HTR-8/SVneo (cell line): ENCODE measurements at places on chromosomes 16 and 17.
A peak's percentile ranks its signal among the peaks of the same experiment; 100 is the strongest.

DNA sequence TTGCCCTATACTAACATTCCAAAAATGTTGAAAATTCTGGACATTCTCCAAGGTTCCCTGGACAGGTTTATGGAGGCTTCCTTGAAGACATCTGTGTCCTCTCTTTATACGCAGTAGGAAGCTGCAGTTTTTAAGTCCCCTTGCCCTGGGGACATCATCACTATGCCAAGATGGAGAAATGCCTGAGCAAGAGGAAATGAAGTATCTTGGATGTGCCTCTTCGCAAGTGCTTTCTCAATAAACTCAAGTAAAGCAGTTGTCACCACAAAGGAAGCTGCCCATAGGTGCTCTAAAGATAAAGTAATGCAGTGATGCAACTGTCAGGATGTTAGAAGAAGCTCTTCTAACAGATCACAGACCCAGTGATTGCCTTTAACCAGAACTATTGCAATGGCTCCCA, 71.0 kb downstream of the CDYL2 start:
- DNase-seq, result no peak

GRCh38 chr17:72715906-72716572, 376.4 kb downstream of the SLC39A11 start:
- peak; percentile 93 for DNase-seq

DNA sequence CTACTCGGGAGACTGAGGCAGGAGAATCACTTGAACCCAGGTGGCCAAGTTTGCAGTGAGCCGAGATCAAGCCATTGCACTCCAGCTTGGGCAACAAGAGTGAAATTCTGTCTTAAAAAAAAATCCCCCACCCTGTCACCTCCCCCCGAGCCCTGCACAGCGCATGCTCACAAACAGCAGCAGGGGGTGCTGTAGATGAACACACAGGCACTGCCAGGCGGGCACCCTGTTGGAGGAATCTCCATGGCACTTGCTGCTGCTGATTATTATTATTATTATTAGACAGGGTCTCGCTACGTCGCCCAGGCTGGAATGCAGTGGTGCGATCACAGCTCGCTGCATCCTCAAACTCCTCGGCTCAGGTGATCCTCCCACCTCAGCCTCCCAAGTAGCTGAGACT, 24.6 kb downstream of the FZD2 start:
- no peak for DNase-seq

- no peak for DNase-seq
These were observed 5.9 kb upstream of the FAAP100 start for GRCh38 chr17:81558115-81558468.

DNA sequence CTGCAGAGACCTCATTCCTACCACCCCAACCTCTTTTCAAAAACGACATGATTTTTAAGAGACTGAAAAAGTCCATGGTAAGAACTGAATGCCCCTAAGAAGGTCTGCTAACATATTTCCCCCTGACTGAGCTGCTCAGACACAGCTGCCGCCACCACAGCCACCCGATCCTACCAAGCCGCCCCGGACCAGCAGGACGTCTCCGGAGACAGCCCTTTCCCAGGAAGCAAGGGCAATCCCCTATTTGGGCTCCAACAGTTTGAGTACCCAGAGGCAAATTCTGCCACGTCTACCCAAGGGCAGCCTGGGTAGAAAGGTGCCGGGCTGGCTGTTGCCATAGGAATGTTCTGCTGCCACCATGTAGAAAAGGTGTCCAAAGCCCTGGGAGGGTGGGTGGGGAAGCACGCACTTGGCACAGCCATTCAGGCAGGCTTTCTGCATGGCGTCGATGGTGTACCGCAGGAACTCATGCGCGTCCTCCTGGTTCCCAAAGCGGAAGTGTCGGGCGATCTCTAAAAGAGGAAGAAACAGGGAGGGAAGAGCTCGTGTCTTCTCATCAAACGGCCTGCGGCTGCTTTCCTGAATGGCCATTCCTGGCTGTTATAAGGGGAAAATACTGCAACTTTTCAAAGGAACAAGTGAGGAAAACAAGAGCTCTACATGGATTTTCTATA, 13.6 kb downstream of the USP36 start:
- no peak for DNase-seq

- no peak for DNase-seq
These were observed 82.7 kb upstream of the PLCG2 start for GRCh38 chr16:81696166-81696960.

DNA sequence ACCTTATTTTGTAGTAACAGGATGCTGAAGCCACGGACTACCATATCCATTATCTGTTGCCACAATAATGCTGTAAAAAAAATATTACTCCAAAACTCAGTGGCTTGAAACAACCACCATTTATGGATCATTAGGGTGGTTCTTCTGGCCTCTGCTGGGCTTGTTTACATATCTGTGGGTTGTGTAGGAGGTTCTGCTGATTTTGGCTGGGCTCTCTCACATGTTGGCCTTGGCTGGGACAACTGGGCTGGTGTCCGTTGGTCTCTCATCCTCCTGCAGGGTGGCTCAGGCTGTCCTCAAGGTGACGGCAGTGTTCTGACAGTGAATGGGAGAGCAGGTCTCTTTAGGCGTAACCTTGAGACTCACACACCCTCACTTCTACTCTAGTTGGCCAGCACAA, 76.0 kb downstream of the GPR139 start:
- no peak for DNase-seq

DNA sequence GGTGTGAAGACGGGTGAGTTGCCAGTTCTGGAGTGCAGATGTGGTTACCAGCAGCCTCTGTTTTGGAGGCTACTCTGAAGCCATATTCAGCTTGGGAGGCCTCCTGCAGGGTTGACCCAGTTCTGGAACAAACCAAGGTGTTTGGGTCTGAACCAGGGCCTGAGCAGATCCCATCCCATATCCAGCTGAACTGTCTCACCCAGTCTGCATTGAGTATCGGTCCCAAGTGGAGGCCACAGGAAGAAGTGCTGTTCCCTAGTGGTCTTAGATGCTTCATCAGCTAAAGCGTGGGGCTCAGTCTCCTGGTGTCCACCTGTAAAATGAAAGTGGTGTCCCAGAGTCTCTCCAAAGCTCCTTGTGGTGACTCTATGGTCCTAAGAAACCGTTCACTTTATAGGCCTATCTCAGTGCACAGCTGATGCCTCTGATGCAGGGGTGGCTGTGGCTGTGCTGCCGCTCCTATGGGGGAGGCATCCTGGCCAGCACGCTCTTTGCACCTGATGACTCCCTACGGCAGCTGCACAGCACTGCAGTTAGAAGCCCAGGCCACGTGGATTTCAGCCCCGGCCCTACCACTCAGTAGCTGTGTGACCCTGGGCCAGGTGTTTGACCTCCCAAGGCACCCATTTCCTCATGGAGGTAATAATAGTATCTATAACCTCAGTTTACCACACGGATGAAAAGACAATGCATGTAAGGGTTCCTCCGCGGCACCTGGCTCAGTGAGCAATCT, 21.0 kb downstream of the CBX4 start:
- no peak for DNase-seq

GRCh38 chr17:11999696-12000095, 2.4 kb upstream of the ZNF18 start:
- no peak for DNase-seq

DNA sequence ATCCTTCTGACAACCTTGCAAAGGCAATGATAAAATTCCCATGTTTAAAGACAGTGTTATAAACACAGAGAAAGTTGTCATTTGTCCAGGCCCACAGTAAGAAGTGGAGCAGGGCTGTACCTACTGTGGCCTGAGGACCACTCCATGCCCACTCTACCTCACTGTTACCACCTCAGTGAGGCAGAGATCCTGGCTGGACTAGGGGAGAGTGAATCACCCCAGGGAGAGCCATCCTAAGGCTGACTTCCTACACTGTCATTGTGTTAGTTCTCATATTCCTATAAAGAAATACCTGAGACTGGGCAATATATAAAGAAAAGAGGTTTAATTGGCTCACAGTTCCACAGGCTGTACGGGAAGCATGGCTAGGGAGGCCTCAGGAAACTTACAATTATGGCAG, 228.8 kb upstream of the HSBP1 start:
- no peak for DNase-seq

- DNase-seq, result no peak
These were observed 1.6 kb upstream of the HOXB7 start for GRCh38 chr17:48612456-48612853.

GRCh38 chr16:16073891-16074881, 124.8 kb downstream of the ABCC1 start:
- DNase-seq, result peak; percentile 87

GRCh38 chr16:88888461-88889387, 22.3 kb upstream of the PABPN1L start:
- DNase-seq, result no peak

DNA sequence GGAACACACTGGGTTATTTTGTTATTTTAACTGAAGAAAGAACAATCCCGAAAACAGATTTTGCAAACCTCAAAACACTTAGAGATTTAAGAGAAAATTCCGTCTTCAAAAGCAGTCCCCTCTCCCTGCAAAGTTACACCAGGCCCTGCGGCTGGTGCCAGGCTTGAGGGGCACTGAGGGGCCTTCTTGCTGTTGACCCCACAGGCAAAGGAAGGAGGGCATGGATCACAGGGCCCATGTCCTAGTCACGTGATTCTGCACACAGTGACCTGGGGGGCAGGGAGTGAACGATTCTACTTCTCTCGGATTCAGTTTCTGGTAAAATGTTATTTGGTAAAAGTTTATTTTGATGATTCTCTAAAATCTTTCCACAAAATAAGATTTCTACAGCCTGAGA, 55.3 kb upstream of the FASN start:
- DNase-seq, result no peak

GRCh38 chr17:9331279-9332131, 244.1 kb downstream of the STX8 start:
- DNase-seq, result no peak

GRCh38 chr16:85407-85782, 7.4 kb downstream of the MPG start:
- DNase-seq, result no peak

DNA sequence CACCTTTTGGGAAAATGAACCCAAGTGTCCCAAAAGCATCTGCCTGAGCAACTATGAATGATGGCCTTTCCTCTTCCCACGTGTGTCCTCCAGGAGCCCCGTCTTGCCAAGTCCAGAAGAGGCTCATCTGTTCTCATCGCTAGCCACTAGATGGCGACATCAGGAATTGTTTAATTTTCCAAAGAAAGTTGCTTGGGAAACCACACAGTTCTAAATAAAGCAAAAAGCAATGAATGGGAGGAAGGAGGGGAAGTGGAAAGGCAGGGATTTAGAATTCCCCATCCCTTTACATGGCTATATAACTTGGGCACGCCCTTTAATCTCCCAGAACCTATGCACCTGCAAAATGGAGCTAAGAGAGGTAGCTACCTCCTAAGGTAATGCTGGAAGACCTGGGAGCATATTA, 9.0 kb upstream of the CDH5 start:
- DNase-seq, result peak; percentile 87

GRCh38 chr16:66651965-66652364, 44.6 kb downstream of the CMTM4 start:
- DNase-seq, result no peak

- DNase-seq, result no peak
These were observed 298.8 kb downstream of the ZFHX3 start for GRCh38 chr16:72749091-72749490.

- no peak for DNase-seq
These were observed 69.9 kb downstream of the AKAP1 start for GRCh38 chr17:57154921-57155320.

- DNase-seq, result no peak
These were observed 9.1 kb upstream of the CD300E start for GRCh38 chr17:74632617-74633016.

DNA sequence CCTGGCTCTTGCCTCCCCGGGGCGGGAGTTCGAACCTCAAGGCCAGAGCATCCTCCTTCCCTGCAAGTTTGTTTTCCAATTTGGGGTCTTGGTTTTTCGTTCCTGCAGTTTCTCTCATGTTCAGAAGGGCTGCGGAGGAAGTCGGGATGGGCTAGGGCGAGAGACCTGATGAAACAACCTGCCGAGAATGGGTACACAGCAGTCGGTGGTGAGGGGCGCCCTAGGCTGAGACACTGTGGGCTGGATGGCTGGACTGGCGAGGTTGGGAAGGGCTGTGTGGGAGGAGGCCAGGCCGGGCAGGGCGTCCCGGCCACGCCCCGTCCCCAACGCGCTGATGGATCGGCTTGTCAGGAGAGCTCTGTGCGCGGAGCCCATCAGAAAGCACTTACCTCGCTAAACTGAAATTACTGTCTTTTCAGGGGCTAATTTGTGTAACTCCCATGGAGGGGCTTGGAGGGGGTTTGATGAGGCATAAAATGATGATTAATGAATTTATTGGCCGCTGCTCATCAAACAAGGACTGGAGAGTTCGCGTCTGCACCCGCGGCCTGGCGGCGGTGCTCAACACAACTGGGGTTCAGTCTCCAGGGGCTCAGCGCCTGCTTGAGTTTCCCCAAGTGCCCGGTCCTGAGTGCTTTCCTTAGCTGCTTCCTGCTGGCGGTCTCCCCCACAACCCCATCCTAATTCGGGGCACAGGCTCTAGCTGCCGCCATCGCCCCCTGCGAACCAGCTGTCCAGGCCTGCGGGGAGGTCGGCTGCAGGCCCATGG, 9.0 kb downstream of the IRX5 start:
- no peak for DNase-seq
